ENCODE measurements at places on chromosomes 7 and 10.

- no peak for DNase-seq
Observed at GRCh38 chr7:75869776-75870379, 9.0 kb upstream of the RHBDD2 start.

- DNase-seq, result no peak
Observed at GRCh38 chr7:81684514-81685269, 85.2 kb downstream of the HGF start.

- peak; percentile 77 for DNase-seq
Observed at GRCh38 chr7:73738220-73738611, 386 bp downstream of the ABHD11 start.

DNA sequence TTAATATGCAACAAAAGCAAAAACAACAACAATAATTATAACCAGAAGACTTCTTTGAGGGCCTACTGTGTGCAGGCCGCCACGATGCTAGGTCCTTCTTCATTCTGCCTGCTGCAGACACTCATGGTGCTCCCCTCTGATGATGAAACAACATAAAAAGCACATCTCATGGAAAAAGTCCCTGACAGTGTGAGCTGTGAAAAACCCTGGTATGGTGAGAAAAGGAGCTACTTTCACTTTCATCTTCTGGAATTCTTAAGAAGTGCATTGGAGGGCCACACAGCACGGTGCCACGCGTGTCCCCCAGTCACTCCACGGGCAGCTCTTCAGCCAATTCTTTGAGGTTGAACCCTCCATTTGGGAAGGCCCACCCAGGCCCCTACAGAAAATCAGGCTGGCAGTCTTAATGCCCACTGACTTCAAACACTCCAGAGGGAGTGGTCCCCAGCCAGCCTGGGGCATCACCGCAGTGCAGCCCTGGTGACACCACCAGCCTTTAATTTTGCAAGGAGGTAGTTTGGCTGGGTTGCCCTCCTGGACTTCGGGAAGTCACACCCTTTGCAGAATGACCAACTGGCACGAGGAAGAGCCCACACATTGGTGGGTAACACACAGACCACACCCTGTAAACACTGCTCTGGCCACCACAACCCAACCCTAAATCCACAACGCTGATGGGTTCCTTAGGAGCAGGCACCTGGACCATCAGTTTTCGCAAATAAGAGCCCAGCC, 7.7 kb downstream of the KCNMA1 start:
- no peak for DNase-seq

DNA sequence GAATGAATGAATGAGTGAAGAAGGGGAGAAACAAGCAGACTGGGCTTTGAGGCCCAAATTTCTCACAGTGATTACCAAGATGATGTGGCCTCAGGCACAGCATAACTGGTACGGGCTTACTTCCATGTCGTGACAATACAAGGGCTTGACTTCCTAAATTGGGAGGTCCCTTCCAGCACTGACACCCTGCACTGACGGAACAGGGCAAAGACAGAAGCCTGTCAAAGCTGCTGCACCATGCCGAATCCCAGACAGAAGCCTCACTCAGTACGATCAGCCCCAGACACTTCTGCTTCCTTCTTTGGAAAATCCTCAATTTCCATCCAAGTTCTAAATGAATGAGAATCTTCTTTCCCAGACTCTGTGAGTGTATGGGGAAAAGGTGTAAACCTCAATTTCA, 51.9 kb downstream of the GNA12 start:
- no peak for DNase-seq

- DNase-seq, result no peak
Observed at GRCh38 chr7:155584763-155585531, 38.6 kb upstream of the CNPY1 start.

- DNase-seq, result no peak
Observed at GRCh38 chr7:2649139-2649838, 17.5 kb downstream of the TTYH3 start.

DNA sequence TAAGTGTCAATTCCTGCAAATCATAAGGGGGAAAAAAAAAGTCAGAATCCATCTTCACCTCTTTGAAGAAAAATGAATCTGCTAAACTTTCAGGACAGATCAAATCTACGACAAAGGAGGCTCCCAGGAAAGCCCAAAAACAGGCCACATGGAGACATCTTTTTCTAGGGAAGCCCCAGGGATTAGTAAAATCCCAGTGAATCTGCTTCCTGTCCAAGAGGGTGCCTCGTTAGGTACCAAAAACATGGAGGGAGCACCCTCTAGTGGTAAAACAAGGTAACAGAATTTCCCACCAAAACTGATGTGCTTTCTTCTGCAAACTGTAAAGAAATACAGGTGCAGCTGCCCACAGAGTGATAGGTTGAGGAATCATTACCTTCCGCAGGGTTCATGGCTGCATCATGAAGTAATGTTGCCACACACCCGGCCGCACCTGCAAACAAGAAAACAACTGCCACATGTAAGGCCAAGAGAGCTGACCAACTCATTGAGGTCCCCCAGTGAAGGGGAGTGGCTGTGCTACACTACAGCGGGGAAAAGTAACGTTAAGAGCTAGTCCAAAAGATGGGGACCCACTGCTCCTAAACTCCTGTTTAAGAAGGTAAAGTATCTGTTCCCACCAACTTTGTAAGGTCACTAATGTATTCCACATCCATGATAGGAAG, 7.9 kb downstream of the SLC25A28 start:
- DNase-seq, result no peak

- no peak for DNase-seq
Observed at GRCh38 chr10:105840288-105840770, 1199.2 kb downstream of the SORCS3 start.

DNA sequence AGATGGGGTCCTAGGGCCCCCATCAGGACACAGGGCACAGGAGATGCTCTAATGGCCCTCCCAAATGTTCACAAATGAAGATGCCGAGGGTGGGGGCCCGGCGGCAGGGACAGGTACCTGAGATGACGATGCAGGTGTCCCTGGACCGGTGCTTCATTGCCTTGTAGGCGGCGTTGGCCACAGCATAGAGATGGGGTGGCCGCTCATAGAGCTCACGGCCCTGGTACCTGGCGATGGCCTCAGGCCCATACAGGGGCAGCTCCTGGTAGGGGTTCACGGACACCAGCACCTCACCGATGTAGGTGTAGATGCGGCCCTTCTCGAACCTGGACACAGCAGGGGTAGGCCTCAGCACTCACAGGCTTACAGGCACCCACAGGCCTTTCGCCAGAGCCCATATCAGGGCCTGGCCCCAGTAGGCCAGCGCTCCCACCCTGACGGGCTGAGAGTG, 2.0 kb downstream of the MYO1G start:
- DNase-seq, result no peak

GRCh38 chr10:100890141-100890672, 22.6 kb upstream of the SLF2 start:
- DNase-seq, result no peak

DNA sequence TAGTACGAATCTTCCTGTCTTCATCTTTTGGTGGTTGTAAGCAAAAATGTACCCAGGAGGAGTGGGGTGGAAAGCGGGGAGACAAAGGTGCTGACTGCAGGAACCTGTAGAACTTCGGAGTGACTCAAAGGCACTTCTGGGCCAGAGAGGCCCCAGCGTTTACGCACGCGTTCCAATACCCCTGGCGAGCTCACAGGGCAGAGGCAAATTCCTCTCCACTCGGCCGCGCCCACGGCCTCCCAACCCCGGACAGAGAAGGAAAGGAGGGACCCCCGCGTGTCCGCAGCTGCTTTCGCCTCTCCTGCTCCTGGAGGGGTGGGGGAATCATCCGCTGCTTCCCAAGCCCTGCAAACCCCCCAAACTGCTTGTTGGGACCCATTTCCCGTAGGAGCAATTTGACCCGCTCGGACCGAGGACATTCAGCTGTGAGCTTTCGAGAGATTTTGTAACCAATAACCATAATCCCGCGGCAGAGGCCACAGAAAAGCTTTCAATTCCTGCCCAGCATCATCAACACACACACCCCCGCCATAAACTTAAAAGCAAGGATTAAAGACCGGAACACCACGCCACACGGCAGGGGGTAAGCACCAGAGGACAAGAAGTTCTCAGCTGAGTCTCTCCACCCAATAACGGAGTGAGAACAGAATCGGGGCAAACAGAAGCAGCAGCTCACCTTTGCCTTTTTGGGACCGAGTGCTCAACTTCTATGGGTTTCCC, 2.3 kb downstream of the IGF2BP3 start:
- DNase-seq, result peak; percentile 45

- DNase-seq, result no peak
Observed at GRCh38 chr7:101207459-101207858, 6.6 kb upstream of the MOGAT3 start.

DNA sequence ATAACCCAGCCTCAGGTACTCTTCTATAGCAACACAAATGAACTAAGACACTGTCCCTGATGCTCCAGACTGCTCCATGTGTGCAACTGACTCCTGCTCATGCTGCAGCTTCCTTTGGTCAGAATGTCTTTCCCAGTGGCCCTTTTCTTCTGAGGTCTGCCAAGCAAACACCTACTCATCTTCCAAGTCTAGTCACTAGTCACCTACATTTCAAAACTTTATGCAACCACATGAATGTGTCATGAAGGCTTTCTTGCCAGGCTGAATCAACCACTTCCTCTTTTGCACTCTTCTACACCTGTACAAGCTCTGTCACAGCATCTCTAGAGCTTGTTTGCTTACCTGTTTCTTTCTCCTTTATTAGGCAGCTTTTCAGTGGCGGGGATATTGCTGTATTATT, 75.8 kb downstream of the LSMEM1 start:
- DNase-seq, result no peak

GRCh38 chr10:124538706-124539105, 77.1 kb downstream of the LHPP start:
- DNase-seq, result no peak

GRCh38 chr7:47945261-47946015, 2.8 kb downstream of the PKD1L1 start:
- DNase-seq, result peak; percentile 89

DNA sequence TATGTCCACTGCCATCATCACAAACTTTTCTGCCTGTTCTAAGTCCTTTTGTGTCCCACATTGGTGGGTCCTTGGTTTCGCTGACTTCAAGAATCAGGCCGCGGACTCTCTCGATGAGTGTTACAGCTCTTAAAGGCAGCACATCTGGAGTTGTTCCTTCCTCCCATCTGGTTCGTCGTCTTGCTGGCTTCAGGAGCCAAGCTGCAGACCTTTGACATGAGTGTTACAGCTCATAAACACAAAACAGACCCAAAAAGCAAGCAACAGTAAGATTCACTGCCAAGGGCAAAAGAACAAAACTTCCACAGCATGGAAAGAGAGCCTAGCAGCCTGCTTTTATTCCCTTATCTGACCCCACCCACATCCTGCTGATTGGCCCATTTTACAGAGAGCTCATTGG, 30.2 kb downstream of the ASNS start:
- DNase-seq, result no peak

GRCh38 chr10:132460691-132461090, 63.7 kb downstream of the PWWP2B start:
- no peak for DNase-seq

- no peak for DNase-seq
Observed at GRCh38 chr10:31017534-31018355, 13.9 kb downstream of the ZNF438 start.

- DNase-seq, result no peak
Observed at GRCh38 chr7:106964466-106964865, 80.0 kb upstream of the PRKAR2B start.

- no peak for DNase-seq
Observed at GRCh38 chr10:31704195-31704594, 224.4 kb downstream of the ARHGAP12 start.

DNA sequence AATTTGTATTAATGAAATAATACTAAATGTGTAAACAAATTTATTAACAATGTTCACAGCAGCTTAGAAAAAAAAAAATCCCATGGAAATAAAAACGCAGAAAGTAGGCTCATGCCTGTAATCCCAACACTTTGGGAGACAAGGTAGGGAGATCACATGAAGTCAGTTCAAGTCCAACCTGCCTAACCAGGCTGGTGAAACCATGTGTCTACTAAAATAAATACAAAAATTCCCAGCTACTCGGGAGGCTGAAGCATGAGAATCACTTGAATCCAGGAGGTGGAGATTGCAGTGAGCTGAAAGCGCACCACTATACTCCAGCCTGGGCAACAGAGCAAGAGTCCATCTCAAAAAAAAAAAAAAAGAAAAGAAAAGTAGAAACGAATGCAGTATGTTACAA, 36.2 kb downstream of the LARP4B start:
- no peak for DNase-seq

GRCh38 chr7:22361795-22362194, 4.8 kb upstream of the RAPGEF5 start:
- no peak for DNase-seq

DNA sequence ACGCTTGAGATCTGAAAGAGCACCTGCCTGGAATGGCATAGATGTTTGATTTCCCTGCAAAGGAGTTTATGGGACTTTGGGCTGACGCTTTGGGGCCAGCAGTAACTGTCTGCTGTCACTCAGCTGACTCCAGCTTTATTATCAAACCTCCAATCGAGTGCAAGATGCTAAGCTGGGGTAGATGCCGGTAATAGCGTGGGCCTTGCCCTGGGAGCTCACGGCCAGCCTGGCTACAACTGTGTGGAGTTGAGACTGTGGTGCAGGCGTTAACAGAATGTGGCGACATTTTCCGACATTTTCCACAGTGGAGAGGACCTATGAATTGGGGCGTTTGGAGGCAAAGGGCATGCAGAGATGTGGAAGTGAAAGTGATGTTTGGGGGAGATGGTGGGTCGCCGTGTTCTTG, 1.3 kb downstream of the CHST12 start:
- DNase-seq, result no peak

Data from activated T-cell treated with anti-CD3 and anti-CD28 coated beads, Interleukin-2, amount 50 U/mL, for 48 hours (primary cell).